ENCODE measurements at places on chromosomes 11 and 22. TPM values are rescaled to one million over a fixed set of nuclear protein-coding genes. Genes with fewer than 3 reads are reported as not detected.

The ARHGAP42 gene
- total RNA-seq = 21.4 TPM

The ELF5 gene
- not detected for total RNA-seq

The OR52N4 gene
- total RNA-seq = not detected

The LYVE1 gene
- not detected for total RNA-seq

The USP2 gene
- 2.6 TPM for total RNA-seq

The APOA5 gene
- not detected for total RNA-seq

The RAPSN gene
- 0.54 TPM for total RNA-seq

The MAJIN gene
- not detected for total RNA-seq

The PHF21B gene
- 113 TPM for total RNA-seq

The APOL5 gene
- not detected for total RNA-seq

The RAC2 gene
- total RNA-seq = not detected

All from glutamatergic neuron (in vitro differentiated cells).